Psoas muscle (tissue), 8 donors: ENCODE measurements at places on chromosomes 7 and 10. TPM values are rescaled to one million over a fixed set of nuclear protein-coding genes. Genes with fewer than 3 reads are reported as not detected.
A peak's percentile ranks its signal among the peaks of the same experiment; 100 is the strongest.

GRCh38 chr10:63161592-63161991, 28.5 kb downstream of the NRBF2 start:
- DNase-seq: no peak

- no peak for DNase-seq
These were observed 9.3 kb upstream of the SPOCK2 start for GRCh38 chr10:72097448-72098300.

DNA sequence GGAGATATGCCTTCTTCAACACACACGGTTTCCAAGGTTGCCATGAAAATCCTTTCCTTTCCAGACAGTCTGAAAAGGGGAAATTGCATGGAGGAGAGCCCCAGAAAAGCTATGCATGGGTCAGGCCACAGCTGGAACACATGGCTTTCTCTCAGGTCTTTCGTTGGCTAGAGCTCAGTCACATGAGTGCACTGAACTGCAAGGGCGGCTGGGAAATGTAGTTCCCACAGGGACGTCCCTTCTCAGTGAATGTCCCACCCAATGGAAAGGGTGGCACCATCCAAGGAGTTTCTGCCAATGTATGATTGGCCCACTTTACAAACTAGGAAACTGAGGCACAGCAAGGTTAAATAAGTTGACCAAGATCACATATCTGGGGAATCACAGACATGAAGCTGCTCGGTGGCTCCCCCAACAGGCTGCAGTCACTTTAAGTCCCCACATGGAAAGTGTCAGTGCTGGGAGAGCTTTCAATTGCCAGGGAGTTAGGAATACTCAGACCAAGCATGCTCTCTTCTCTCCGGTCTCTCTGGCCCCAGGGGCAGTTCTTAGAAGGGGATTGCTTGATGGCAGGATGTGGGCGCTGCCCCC, 571.3 kb downstream of the GLRX3 start:
- DNase-seq: no peak

- no peak for DNase-seq
These were observed 38.9 kb upstream of the UNC5B start for GRCh38 chr10:71173466-71173865.

- DNase-seq: no peak
These were observed 29.5 kb downstream of the PLEKHA8 start for GRCh38 chr7:30057741-30058140.

DNA sequence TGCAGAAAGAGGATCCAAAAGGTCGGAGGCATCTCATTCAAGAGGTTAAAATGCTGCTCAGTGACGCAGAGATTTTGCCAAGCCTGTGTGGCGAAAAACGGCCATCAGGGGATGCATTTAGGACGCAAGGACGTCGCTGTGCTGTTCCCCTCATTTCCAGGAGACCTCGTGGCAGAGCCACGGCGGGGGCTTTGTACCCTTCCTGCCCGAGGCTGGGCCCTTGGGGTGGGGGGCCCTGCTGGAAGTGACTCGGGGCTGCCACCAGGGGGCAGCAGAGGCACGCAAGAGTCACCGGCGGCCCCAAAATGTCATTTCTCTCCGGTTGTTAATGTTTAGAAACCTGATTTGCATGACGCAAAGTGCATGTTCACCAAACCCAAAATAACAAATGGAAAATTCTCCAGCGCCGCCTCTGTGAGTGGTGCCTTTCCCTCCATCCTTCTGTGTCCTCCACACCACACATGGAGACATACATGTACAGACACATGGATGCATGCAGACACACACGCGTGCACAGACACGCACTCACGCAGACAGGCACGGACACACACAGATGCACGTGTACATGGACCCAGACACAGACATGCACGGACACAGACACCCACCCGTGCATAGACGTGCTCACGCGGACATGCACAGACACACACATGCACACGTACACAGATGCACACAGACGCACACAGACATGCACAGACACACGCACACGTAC, 51.0 kb upstream of the NKX6-2 start:
- DNase-seq: peak; percentile 75

DNA sequence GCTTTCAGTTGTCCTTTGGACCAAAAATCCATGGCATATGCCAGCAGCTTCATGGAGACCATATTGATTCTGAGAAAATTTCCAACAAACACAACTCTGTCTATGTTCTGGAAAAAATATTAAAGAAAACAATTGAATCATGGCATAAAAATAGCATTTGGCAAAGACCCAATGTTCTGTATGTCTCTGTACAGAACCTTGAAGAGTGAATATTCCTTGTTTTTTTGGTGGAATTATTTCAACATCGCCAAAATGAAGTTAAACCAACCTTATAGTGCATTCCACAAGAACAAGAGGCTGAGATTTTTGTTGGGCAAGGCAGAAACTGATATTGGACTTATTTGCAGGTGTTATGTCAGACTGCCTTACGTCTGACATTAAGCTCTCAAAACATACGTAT, 53.3 kb upstream of the SLC16A12 start:
- DNase-seq: no peak

DNA sequence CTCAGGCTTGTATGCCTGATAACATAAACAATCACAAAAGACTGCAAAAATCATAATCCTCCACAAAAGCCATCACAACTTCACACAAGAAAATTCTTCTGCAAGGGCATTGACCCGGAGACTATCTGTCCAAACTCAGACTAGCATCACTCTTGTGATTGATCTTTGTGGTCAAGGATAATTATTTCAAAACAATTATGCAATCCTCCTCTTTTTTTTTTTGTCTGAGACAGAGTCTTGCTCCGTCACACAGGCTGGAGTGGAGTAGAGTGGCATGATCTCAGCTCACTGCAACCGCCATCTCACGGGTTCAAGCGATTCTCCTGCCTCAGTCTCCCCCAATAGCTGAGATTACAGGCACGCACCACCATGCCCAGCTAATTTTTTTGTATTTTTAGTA, 22.2 kb downstream of the CDNF start:
- no peak for DNase-seq

- DNase-seq: no peak
These were observed 197.5 kb upstream of the KMT2E start for GRCh38 chr7:104816537-104816936.

DNA sequence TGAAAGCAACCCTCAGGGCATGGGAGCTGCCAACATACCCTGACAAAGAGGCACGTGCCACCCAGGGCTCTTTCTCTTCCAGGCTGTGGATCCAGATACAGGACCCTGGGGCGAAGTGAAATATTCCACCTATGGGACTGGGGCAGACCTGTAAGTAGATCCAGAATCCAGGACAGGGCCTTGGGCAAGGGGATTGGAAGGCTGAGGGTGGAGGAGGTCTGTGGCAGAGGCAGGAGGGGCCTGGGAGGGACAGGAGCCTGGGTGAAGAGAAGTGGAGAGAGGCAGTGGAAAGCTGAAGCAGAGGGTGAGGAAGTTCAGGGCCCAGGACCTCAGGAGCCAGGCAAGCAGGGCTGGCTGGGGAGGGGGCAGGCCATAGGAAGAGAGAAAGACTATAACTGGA, 13.8 kb downstream of the LRIT2 start:
- DNase-seq: no peak

GRCh38 chr7:3721422-3721821, 420.4 kb downstream of the SDK1 start:
- no peak for DNase-seq

GRCh38 chr10:1488970-1489548, 248.3 kb downstream of the ADARB2 start:
- no peak for DNase-seq

DNA sequence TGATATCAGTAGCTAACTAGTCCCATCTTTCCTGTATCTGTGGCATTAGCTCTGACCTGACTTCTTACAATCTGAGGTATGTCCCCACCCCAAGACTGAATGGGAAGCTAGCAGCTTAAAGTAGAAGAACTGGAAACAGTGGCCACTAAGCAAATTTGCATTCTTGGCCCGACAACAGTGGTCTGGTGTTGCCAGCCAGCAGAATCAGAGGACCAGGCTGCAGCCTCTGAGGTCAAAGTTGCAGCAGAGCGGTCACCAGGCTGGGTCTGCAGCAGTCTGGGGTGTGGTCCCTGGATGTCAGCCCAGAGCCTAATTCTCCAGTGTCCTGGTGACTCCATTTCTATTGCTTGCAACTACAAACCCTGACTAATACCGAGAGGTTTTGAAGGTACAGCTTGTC, 26.3 kb downstream of the FAM107B start:
- peak; percentile 50 for DNase-seq

ZNF722 gene
- total RNA-seq: not detected

TAS2R38 gene
- not detected for total RNA-seq

CRHR2 gene
- total RNA-seq: 0.42 TPM

CALML5 gene
- total RNA-seq: not detected

RBP3 gene
- total RNA-seq: not detected

SEMA4G gene
- total RNA-seq: 0.74 TPM

PSPH gene
- total RNA-seq: 2.6 TPM
